Glomerular endothelial cell (primary cell): ENCODE measurements at places on chromosomes 5 and 9. TPM values are rescaled to one million over a fixed set of nuclear protein-coding genes. Genes with fewer than 3 reads are reported as not detected.

GRCh38 chr9:125241863-125242739 is 958 bp upstream of the HSPA5 start:
- DNase-seq, result no peak

DNA sequence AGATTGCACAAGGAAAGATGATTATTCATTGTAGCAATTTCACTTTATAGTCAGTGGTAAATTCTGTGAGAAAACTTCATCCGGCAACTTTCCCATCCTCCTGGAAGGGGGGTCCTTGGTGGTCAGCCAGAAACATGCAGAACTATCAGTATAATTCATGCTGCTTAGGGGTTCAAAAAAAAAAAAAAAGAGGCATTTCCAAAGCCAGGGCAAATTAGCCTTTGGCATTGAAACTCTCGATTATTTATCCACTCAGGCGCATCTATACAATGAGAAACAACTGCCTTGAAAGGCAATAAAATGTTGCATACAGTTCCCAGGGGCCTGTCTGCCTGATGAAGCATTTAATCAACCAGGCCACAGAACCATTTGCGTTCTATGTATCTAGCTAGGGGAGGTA is 263.3 kb downstream of the TMEM167A start:
- no peak for DNase-seq

GRCh38 chr9:91419222-91420191 is 4.1 kb downstream of the NFIL3 start:
- no peak for DNase-seq

CAMK2A gene
- not detected in 2 replicates for total RNA-seq

DNA sequence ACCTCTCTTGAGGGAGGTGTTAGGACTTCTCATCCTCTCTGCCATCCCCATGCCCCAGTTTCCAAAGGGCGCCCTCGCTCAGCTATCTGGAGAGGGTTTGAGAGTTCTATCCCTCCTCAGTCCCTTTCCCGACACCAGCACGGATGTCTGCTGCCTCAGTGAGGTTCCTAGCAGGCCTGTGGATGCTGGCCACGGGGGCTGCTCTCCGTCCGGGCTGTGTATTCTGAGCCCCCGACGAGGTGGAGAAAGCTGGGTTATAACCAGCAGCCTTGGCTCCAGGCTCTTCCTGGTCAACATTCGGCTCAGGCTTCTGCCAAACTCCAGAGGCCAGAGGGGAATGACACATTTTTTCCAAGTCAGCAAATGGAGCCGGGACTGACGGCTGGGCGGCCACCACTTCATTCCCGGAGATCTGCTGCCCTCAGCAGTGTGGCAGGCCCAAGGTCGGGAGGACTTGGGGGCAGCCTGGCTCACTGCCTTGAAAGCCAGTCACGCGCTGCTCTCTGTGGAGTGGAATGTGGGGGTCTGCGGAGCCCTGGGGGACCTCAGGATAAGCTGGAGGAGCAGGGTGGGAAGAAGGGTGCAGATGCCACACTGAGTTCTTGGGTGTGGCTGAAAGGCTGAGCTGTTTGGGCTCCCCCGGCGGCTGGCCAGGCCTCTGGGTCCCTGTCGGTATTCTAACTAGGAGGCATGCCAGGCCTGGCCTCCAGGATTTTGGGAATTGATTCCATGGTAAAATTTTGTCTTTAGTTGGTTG is 27.4 kb downstream of the PTPA start:
- DNase-seq, result no peak

DNA sequence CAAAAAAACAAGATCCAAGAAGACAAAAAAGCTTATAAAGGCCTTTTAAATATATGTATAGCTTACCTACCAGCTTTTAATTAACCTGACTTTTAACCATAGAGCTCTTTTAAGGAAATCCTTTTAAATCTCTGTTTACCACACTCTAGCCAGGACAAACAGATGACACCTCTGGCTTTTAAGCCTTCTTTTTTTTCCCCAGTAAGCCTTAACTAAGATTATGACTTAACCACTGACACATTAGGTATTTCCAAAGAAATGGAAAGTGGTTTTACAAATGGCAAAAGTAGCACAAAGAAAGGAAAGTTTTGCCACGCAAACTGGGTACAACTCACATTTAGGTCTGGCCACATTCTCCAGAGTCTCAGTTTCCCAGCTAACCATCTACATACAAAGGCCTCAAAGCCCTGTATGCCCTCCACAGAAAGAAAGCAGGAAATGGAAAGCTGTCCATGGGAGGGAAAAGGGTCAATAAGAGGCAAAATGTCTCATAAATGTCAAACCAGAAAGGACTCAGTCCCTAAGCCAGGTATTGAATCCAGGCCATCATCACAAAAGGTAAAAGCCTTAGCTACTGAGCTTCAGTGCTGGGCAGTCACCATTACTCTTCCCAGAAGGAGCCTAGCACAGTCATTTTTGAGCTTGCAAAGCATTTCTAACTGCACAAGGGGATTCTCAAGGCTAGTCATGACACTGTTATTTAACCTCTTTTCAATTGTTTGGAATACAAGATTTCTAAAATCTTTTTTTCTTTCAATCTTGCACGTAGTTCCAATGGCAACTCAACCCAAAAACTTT is 19.7 kb downstream of the TMEM161B start:
- DNase-seq, result no peak

PAEP gene
- total RNA-seq, result not detected in 2 replicates

GRCh38 chr5:80554646-80555045 is 15.4 kb downstream of the ANKRD34B start:
- DNase-seq, result no peak

ANP32B gene
- 20.8 and 30.8 TPM in 2 replicates for total RNA-seq

DNA sequence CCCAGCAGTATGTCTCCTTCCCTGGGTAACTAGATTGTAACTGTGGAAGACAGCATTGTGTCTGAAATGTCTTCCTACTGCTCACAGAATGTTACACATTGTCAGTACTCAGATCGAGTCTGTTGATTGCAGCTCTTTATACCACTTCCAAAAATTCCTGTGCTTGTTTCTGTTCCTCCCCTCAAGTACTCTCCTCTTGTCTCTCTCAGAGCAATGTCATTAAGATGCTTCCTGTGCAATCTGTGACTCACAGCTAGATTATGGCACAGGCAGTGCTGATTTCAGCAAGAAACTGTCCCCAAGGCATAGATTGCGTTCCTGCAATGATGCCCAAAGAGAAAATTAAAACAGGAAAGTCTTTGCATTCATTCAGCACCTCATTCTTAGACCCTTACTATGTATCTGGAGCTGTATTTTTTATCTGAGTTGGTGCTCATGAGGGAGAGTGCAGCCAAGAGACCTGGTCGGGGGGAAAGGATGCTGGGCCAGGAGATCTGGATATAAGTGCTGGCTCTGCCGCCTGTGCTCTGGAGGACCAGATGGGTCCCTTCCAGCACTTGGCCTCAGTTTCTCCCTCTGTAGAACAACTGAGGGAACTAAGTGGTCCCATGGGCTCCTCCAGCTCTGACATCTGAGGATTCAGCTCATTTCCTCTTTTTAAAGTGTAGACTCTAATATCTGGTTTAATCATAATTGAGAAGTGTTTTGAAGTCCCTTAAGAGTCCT is 40.8 kb upstream of the GNPDA1 start:
- DNase-seq, result no peak

DNA sequence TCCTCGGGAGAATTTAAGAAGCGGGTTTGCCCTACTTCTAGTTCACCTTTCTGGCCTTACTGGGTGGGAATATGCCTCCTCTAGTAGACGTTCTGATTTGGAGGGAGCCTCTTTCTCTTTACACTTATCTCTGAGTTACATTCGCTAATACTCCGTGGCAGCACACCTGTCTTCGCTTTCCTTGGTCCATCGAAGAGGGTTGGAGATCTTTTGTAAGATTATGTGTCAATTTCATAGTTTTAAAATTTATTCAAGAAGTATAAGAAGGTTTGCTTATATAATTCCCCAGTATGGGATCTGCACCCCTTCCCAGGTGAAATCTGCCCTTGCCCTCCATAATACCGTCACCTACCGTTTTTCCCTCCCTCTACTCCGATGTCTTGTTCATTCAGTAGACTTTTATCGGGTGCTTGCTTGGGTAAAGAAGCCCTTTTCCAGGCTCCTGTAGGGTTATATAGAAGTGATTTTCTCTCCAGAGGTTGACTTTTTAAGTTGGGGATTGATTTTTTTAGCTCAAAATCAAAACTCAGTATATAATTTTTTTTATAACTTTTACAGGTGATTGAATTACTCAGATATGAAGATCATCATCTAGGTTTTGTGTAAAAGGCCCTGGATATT is 1.1 kb downstream of the GPBP1 start:
- no peak for DNase-seq

GABRG2 gene
- total RNA-seq, result not detected in 2 replicates

DNA sequence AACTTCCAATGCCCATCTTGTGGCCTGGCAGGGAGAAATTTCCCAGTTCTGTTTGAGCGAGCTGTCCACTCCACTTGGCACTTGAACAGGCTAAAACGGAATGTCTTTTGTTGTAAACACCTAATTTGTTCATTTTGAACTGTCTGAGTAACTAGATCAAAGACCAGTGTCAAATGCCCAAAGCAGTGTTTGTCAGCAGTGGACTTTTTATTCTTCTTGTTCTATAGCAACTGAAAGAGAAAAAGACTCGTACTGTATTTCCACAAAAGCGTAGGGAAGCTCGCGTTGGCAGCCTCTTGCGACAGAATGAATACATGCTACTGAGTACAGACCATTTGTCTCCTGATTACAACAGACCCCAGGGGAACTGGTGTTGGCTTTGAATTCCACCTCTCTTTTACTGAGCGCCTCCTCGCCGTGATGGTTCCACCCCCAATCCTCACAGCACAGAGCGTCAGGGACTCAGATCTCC is 601.8 kb upstream of the ZNF608 start:
- no peak for DNase-seq

DNA sequence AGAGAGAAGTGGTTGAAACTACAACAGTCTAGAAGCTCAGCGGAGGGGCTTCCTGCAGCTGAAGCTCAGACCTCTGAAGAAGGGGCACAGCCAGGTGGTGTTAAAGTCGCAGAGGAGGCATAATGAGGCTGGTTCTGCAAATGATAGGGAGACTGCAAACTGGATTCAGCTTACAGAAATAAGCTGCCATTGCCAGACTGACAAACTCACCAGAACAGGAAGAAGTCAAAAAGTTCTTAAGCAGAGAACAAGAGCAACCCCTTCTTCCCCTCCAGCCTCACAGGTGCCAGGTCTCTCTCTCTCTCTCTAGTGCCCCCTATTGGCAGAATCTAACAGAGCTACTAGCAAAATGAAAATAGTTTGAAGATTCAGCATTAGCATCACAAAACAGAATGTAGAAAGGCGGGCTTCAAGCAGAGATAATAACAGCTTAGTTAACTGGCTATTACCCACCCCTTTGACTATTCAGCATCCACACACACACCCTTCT is 76.7 kb downstream of the GRAMD2B start:
- no peak for DNase-seq

NSMF gene
- total RNA-seq, result 53.7 and 74.7 TPM in 2 replicates

DNA sequence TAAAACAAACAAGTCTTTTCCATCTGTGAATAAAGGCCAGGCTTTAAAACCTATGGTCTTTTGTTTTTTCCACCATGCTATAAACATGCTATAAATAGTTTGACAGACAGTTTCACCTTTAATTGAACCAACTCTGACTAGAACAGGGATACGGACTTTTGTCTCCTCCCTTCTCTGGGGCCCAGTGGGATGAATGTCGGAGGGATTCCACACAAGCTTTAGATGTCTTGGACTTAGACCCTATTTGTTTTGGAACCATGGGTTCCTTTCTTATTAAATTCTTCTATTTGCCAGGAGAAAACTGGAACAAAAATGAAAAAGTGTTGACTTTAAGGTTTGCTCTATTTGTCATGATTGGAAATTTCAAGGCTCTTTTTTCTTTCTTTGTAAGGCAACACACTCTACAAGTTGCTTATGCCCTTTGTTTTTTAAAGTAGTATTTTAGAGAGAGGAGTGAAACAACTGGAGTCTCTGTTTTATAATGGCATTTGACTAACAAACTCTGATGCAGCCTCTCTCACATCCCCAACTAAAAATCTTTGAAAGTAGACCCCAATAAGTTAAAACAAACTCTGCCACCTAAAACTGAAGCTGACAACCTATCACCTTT is 145.3 kb downstream of the MLLT3 start:
- no peak for DNase-seq

MARCOL gene
- not detected in 2 replicates for total RNA-seq

HTR4 gene
- not detected in 2 replicates for total RNA-seq

- DNase-seq, result no peak
Observed at GRCh38 chr9:105147110-105147871, 97.2 kb upstream of the SLC44A1 start.

- DNase-seq, result no peak
Observed at GRCh38 chr5:133117166-133117911, 65.5 kb downstream of the HSPA4 start.

DMRT3 gene
- total RNA-seq, result 0.47 and 1.2 TPM in 2 replicates

- DNase-seq, result no peak
Observed at GRCh38 chr5:168726342-168726741, 147.2 kb upstream of the PANK3 start.

DNA sequence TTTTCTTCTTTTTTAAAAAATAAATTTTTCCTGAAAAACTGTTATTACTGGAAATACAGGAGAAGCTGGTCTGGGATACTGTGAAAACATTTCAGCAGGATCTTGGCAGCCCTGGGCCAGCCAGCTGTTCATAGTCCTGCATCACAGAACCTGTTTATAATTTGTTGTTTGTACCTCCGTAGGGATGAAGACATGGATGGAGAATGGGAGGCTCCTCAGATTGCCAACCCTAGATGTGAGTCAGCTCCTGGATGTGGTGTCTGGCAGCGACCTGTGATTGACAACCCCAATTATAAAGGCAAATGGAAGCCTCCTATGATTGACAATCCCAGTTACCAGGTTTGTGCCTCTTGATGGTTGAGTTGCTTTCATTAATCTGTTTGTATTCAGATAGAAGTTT is 12.4 kb upstream of the MAML1 start:
- DNase-seq, result no peak

TYRP1 gene
- not detected in 2 replicates for total RNA-seq

GRCh38 chr9:94800424-94801117 is 74.1 kb downstream of the AOPEP start:
- DNase-seq, result no peak

DNA sequence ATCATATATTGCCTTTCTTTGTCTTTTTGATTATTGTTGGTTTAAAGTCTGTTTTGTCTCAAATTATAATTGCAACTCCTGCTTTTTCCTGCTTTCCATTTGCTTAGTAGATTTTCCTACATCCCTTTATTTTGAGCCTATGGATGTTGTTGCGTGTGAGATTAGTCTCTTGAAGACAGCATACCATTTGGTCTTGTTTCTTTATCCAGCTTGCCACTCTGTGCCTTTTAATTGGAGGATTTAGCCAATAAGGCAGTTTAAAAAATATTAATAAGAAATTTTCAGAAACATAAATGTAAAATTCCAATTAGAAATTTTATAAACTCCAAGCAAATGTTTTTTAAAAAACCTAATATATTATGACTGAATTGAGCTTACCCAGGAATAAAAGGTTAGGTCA is 24.0 kb downstream of the BTNL8 start:
- DNase-seq, result no peak
